Stimulated activated CD8-positive, alpha-beta memory T cell treated with anti-CD3 and anti-CD28 coated beads, Interleukin-15, amount 100 ng/mL, for 1 hour (primary cell): ENCODE measurements at places on chromosomes 2 and 18.

DNA sequence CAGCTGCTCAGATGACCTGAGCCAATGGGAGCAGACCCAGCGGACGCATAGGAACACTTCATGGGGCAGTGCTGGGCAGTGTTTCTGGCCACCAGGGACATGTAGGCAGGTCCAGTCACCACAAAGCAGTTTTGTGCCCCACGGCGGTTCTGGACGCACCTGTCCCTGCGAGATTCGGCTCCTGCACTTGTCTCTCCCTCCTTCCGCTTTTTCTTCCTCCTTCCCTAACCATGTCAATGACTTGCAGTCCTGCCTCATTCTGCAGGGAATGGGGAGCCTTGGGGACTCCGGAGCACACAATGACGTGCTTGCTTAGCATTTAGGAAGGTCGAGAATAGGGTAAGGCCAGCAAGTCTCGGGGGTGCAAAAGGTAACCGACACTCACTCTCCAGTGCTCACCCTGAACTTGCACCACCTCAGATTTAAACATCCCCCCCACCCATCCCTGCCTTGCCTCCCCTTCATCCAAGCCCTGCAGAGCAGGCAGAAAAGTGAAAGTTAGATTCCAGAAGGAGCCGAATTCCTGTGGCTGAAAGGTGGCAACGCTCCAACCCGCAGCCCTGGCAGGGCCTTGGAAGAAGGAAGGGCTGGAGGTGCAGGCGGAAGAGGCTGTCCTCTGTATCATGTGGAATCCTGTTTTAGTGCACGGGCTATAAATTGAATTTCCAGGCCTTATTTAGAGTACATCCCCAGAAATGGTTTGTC is 40.5 kb upstream of the ATG16L1 start:
- no peak for DNase-seq

DNA sequence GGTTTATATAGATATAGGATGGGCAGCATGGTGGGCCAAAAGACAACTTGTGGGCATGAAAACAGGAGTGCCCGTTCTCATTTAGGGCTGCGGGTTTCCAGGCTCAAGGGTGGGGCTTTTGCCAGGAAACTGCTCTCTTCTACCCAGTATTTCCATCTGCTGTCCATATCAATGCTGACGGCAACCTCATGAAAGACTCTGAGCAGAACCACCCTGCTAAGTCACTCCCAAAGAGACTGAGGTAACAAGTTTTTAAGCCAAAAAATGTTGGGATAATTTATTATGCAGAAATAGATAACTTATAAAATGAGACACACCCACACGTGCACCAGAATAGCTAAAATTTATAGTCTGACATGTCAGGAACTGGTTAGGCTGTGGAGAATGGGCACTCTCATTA is 36.1 kb upstream of the MPPE1 start:
- no peak for DNase-seq

GRCh38 chr2:143850084-143850483 is 669.8 kb downstream of the ZEB2 start:
- DNase-seq = no peak

DNA sequence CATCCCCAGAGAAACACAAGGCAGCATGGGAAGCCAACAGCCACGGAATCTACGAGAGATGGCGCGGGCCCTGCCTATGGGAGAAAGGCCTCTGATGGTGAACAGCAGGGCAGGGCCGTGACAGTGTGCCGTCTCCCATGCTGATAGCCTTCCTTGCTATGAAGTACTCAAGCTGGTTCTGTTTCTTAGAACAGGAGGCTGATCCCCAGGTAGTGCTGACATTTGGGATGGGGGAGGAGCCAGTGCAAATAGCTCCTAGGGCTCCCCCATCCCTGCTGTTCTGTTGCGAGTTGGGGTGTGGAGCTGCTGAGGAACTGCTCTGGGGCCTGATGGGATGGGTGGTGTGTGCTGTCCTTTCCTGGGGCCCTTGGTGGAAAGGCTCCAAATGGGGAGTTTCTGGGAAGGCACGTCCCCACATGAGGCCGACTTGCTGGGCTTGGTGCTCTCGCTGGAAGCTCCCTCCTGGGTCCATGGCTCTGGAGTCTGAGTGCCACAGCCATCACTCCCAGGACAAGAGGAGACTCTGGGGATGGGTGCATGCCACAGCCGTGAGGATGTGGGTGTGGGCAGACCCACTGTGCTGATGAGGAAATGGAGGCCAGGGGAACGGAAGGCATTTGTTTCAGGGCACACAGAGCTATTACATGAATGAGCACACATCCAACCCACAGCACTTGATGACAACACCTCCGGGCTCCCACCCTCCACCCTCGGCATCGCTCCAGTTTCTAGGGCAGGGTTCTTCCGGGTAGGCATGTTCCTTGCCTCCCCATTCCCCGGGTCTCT is 246.8 kb downstream of the HDAC4 start:
- DNase-seq = no peak

- no peak for DNase-seq
These were observed 34.8 kb upstream of the SP5 start for GRCh38 chr2:170680172-170680941.

DNA sequence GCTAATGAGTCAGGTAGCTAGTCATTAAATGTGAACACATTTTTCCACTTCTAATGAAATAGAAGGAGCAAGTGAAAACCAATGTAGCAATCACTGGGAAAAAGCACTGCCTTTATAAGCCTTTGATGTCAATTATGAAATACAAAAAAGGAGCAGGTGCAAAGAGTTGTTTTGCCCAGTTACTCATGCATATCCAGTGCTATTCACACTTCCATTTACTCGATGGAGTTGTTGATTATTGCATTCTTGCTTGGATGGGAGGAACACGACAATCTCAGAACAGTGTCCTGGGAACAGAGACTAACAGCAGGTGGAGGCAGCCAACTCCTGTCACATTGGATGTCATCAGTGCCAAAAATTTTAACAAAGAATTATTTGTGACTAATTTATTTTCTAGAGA is 372.5 kb downstream of the CBLN2 start:
- DNase-seq = no peak

DNA sequence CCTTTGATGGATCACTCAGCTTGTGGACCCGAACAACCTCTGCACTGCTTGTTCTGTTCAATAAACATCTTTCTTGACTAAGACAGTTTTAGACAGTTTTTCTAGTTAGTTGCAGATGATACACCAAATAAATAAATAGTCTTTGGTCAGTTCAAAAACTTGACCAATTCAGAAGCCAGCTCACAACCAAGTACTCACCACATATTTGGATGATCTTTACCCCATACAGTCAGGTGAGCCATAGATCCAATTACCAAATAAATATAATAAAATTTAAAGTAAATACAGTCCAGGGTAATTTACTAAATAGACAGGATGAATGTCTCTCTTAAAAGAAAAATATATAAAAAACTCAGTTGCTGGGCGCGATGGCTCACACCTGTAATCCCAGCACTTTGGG is 18.2 kb downstream of the SCN3A start:
- DNase-seq = no peak

DNA sequence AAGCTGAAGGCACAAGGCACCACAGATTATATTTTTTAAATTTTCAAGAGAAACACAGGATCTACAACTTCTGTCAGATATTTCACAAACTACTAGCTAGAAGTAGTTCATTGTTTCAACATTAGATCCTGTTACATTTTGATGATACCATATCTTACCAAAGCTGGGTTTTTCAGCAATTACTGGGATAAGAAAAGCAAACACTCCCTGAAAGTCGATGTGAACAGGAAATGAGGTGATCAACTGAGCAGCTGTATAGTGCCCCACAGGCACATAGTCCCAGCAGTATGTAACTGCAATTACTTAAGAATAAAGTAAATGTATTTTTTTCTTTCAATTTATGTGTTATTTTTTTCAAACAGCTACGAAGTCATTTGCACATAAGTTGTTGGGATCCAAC is 103.5 kb downstream of the DNER start:
- no peak for DNase-seq
